Activated B cell treated with CpG ODN at 0.5 μM for 24 hours (primary cell): ENCODE measurements at places on chromosomes 16 and 17. TPM values are rescaled to one million over a fixed set of nuclear protein-coding genes. Genes with fewer than 3 reads are reported as not detected.

DNA sequence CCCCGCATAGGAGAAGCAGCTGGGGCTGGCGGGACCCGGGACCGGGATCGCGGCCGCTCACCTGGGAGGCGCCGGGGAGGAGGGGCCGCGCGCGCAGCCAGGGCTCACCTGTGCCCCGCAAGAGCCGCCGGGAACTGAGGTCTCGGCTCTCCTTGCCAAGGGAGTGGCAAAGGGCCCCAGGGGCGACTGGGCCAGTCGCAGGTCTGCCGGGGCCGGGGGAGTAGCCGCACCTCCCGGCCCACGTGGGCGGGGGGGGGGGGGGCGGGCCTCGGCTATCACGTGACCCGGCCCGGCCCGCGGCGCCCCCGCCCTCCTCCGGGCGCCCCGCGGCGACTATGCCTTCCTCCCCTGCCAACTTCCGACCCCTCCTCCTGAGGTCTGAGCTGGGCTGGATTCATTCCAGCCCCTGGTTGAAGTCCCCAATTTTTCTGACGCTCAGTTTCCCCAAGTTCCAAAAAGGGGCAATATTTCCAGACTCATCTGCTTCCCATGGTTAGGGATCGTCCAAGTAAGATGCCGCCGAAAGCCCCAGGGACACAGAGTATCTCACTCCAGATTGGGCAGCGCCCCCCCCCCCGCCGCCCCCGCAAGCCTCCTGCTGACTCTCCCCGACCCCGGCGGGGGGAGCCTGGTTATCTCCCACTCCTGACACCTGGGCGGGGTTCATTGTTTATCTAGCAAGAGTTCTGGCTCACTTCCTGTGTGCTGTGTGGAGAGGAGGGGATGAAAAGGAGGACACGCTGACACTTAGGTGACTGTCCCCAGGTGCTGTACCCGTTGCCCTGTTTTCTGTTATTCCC lies at the start of gene TMC6:
Gene TMC6 (minus strand): TSS at position 205 of the 800 bp plus-strand sequence. CDS start 1,923 bp downstream, outside the sequence.
- H3K4me3 ChIP-seq, result peak within 1 kb of the TSS; percentile 92
- peak; percentile 66 for DNase-seq
- peaks cover 33% of the 10 kb centered on the region for H3K36me3 ChIP-seq

DNA sequence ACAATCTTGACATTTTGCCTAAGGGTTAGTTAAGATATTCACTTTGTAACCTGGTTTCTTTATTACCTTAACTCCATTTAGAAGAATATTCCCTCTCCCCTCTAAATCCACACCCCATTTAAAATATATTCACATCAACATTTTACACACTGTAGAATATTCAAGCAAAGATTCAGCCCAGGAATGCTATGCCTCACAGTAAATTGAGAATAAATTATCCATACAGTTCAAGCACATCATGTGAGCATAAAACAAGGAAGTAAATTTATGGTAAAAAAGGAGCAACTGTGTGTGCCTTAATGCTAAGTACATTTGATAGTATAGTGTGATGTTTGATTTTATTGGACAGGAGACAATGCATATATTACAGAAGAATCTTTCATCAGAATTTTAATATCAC lies 806.6 kb upstream of the KIF2B start:
- H3K4me3 ChIP-seq, result no peak overlapping the region
- no peak for DNase-seq
- H3K36me3 ChIP-seq, result no peaks in the 10 kb centered on the region
- H3K4me1 ChIP-seq, result no peaks in the 10 kb centered on the region
- H3K27ac ChIP-seq, result no peak overlapping the region
- H3K27me3 ChIP-seq, result no peaks in the 10 kb centered on the region

DNA sequence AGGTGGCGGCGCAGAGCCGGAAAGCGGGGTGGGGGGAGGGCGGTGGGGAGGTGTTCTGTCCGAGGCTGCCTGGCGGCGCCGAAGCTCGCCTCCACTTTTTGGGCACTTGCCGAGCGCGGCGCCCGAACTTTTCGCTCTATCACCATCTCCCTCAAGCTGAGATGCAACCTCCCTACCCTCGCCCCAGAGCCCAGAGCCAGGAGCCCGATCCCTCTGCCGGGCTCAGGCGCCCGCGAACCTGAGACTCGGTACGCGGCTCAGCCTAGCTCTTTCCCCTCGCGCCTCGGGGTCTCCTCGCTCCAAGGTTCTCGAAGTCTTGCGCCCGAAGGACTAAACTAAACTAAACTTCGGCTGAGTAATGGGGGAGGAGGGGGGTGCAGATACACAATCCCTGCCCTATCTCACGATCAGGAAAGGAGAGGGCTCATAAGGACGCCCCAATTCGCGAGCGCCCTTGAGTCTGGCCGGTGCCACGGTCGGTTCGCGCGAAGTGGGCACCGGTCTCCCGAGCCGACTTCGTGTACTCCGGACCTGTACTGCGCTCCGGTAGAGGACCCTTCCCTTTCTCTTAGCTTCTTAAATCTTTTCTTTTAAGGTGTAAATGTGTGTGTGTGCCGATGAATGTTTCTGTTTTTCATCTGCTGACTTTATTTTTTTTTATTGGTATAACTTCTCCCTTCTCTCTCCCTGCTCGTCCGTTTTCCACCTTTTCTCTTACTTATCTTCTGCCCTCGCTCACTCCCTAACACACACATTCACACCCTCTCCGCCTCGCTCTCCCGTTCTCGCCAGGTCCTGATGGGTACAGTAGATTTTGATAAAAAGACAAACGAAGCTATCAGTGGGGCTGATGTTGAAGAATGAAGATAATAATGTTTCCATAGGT lies 1.9 kb upstream of the SALL1 start:
- no peak for DNase-seq
- no peaks in the 10 kb centered on the region for H3K36me3 ChIP-seq

- no peaks in the 10 kb centered on the region for H3K27me3 ChIP-seq
- no peak for DNase-seq
- H3K4me3 ChIP-seq, result no peak overlapping the region
- no peaks in the 10 kb centered on the region for H3K4me1 ChIP-seq
Observed at GRCh38 chr17:37176723-37177122, 199.1 kb upstream of the C17orf78 start.

DNA sequence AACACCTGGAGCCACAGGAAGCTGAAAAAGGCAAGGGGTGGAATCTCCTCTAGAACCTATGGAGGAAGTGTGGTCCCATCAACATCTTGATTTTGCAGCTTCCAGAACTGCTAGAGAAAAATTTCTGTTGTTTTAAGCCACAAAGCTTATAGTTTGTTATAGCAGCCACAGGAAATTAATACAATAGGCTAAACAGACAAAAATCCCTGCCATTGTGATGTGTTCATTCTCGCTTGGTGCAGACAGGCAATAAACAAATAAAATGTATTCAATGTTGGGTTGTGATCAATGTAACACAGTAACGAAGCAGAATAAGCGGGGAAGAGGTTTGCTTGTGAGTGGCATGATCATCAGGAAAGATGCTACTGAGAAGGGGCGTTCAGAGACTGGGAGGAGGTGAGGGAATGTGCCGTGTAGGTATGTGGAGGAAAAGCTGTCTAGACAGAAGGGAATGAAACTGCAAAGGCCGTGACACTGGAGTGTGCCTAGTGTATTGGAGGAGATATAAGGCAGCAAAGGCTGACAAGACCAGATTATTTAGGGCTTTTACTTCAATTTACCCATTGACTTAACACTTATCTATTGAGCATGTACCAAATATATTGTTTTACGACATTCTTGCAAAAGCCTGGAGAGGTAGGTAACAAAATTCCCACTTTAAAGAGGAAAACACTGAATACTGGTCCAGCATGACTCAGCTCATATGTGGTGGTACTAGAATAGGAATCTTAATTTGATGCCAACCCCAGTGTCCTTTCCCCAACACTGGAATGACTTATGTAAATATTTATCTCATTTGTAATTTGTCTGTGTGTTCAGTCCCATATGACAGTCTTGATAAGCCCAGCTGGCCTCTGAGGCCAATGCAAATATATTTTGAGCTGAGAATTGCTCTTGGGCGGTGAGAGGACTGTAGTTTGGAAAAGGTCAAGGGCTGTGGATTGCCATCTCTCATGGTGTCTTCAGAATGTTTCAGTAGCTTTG lies 375.9 kb downstream of the CDH13 start:
- no peak overlapping the region for H3K27ac ChIP-seq
- H3K36me3 ChIP-seq, result no peaks in the 10 kb centered on the region
- no peak for DNase-seq
- no peaks in the 10 kb centered on the region for H3K27me3 ChIP-seq
- no peaks in the 10 kb centered on the region for H3K4me1 ChIP-seq
- H3K4me3 ChIP-seq, result no peak overlapping the region

GRCh38 chr17:6084311-6085161 lies 14.4 kb downstream of the WSCD1 start:
- no peak overlapping the region for H3K4me3 ChIP-seq
- H3K4me1 ChIP-seq, result no peaks in the 10 kb centered on the region
- H3K36me3 ChIP-seq, result no peaks in the 10 kb centered on the region
- H3K27me3 ChIP-seq, result no peaks in the 10 kb centered on the region
- H3K27ac ChIP-seq, result no peak overlapping the region

DNA sequence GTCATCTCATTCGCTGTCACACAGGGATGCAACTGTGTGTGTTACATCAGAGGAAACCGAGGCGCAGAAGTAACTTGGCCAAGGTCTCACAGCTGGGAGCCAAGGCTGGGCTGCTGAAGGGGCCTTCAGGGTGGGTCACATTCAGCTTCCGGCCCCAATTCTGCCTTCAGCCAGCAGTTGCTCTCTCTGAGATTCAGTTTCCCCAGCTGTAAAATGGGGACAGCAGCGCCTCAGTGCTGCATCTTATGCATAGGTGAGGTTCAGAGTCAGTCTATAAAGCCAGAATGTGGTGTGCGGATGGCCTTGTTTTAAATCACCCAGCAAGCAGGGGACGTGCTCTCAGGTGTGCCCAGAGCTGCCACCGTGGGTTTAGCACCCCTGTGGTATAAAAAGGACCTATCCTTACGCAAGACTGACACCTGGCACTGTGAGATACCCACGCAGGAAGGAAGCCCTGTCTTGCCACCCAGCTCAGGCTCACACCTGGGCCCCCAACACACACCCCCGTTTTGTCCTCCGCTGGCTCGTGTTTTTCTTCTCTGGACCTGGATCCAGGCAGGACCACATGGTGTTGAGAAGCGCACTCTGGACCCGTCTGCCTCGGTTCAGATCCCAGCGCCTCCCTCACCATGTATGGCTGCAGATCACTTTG lies 94.6 kb upstream of the GSE1 start:
- H3K4me1 ChIP-seq, result no peaks in the 10 kb centered on the region
- H3K36me3 ChIP-seq, result no peaks in the 10 kb centered on the region
- peaks cover 9% of the 10 kb centered on the region for H3K27me3 ChIP-seq
- no peak overlapping the region for H3K4me3 ChIP-seq

DNA sequence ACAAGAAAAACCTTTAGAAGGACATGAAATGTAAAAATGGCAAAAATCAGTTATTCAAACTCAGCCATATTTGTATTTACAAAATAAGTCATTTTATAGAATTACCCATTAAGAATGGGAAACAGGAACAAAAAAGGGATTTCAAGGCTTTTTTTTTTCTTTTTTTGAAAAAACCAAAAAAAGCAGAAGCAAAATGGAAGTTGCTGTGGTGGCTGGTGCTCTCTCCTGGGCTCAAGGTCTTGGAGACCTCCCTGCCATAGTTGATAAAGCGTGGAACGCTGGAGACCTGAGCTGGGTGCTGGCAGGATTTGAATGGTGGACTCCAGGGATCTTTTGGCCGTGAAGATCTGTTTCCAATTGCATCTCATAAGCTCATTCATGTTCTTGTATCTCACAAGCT lies 3.1 kb downstream of the PLCG2 start:
- peaks cover 78% of the 10 kb centered on the region for H3K4me1 ChIP-seq
- DNase-seq, result no peak
- no peaks in the 10 kb centered on the region for H3K27me3 ChIP-seq
- H3K27ac ChIP-seq, result peak overlapping the region; percentile 91

GRCh38 chr17:39581071-39581758 lies 26.5 kb downstream of the NEUROD2 start:
- H3K4me1 ChIP-seq, result no peaks in the 10 kb centered on the region
- no peaks in the 10 kb centered on the region for H3K36me3 ChIP-seq
- no peak for DNase-seq
- H3K4me3 ChIP-seq, result no peak overlapping the region
- H3K27me3 ChIP-seq, result peaks cover 4% of the 10 kb centered on the region

GRCh38 chr17:6232732-6233101 lies 162.5 kb downstream of the WSCD1 start:
- no peaks in the 10 kb centered on the region for H3K4me1 ChIP-seq
- H3K27me3 ChIP-seq, result no peaks in the 10 kb centered on the region
- no peak overlapping the region for H3K27ac ChIP-seq
- H3K36me3 ChIP-seq, result no peaks in the 10 kb centered on the region
- no peak overlapping the region for H3K4me3 ChIP-seq

- H3K27me3 ChIP-seq, result peaks cover 2% of the 10 kb centered on the region
- H3K36me3 ChIP-seq, result no peaks in the 10 kb centered on the region
- no peak for DNase-seq
- no peak overlapping the region for H3K4me3 ChIP-seq
- no peak overlapping the region for H3K27ac ChIP-seq
Observed at GRCh38 chr17:66492561-66493005, 190.2 kb downstream of the PRKCA start.

Gene KCNJ18
- not detected in 2 replicates for total RNA-seq

Gene CRHR1
- total RNA-seq, result not detected in 2 replicates

Gene FTO
- total RNA-seq, result 59.7 and 65.8 TPM in 2 replicates

Gene TOP2A
- 5.3 and 6.6 TPM in 2 replicates for total RNA-seq

Gene OR3A3
- total RNA-seq, result not detected in 2 replicates

Gene KRT222
- not detected in 2 replicates for total RNA-seq
